ENCODE measurements at places on chromosomes 4 and X. TPM values are rescaled to one million over a fixed set of nuclear protein-coding genes. Genes with fewer than 3 reads are reported as not detected.

GRCh38 chr4:168860827-168861226 is 149.2 kb downstream of the CBR4 start:
- no peaks in the 10 kb centered on the region for H3K36me3 ChIP-seq
- H3K27me3 ChIP-seq = no peaks in the 10 kb centered on the region
- no peak overlapping the region for H3K4me3 ChIP-seq
- no peaks in the 10 kb centered on the region for H3K4me1 ChIP-seq

DNA sequence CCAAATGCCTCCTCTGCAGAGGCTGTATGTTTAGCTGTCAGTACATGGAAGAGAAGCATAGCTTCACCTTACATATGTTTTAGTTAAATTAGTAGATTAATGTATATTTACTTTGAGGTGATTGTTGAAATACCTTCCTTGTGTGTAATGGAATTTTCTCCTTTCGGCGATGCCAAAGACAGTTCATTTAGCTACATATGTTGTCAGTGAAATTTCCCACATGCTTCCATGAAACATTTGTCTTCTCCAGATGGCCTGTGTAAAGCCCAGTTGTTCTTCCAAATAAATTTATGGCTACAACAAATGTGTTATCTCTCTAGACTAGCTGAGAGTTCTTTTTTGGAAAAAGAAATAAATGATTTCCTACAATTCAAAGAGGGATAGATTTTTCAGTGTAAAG is 95.2 kb downstream of the GPAT3 start:
- no peaks in the 10 kb centered on the region for H3K36me3 ChIP-seq
- H3K27me3 ChIP-seq = no peaks in the 10 kb centered on the region
- no peak overlapping the region for H3K27ac ChIP-seq
- no peaks in the 10 kb centered on the region for H3K4me1 ChIP-seq
- no peak for DNase-seq

DNA sequence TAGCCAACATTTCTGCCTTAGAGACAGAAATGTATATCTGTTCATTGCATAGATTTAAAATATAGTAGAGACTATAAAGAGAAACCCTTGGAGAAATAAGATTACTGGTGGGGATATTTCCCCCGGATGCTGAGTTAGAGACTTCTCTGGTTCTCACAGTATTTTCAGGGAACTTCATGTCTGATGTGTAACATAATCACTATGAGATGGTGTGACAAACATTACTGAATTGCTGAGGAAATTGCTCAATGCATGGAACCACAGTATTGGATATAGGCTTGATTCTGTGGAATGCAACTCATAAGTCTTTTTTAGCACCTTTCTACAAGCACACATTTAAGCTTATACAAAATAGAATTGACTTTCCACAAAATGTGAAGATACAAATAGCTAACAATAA is 152.7 kb downstream of the SOWAHB start:
- H3K27me3 ChIP-seq = peaks cover 2% of the 10 kb centered on the region
- DNase-seq = no peak
- H3K27ac ChIP-seq = no peak overlapping the region
- no peak overlapping the region for H3K4me3 ChIP-seq
- no peaks in the 10 kb centered on the region for H3K4me1 ChIP-seq
- no peaks in the 10 kb centered on the region for H3K36me3 ChIP-seq

- no peak overlapping the region for H3K4me3 ChIP-seq
- DNase-seq = no peak
- no peaks in the 10 kb centered on the region for H3K36me3 ChIP-seq
- H3K27me3 ChIP-seq = no peaks in the 10 kb centered on the region
- H3K27ac ChIP-seq = no peak overlapping the region
- H3K4me1 ChIP-seq = no peaks in the 10 kb centered on the region
These were observed 918.7 kb upstream of the POU3F4 start for GRCh38 chrX:82589410-82589809.

The IL13RA2 gene
- total RNA-seq = not detected

DNA sequence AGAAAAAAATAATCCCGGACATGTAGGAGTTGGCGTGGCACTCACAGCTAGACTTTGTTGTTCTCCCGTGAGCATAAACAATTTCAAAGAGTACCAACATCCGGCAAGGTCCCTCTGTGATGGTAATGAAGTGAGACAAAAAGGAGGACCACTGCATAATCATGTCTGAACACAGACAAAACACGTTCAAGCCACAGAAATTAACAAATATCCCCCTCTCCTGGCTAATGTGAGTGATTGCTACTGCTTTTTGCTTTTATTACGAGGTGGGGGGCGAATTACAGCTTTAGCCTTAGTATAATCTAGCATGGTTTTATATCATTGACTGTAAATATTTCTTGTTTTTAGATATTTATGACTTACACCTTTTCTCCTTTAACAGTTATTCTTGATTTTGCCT is 118.5 kb downstream of the PLS3 start:
- DNase-seq = no peak
- H3K4me3 ChIP-seq = no peak overlapping the region
- H3K27me3 ChIP-seq = no peaks in the 10 kb centered on the region
- H3K36me3 ChIP-seq = no peaks in the 10 kb centered on the region

GRCh38 chr4:63919636-63920365 is 489.4 kb downstream of the TECRL start:
- H3K27me3 ChIP-seq = no peaks in the 10 kb centered on the region
- H3K27ac ChIP-seq = no peak overlapping the region
- H3K4me1 ChIP-seq = no peaks in the 10 kb centered on the region
- no peaks in the 10 kb centered on the region for H3K36me3 ChIP-seq

- H3K27ac ChIP-seq = no peak overlapping the region
- H3K27me3 ChIP-seq = no peaks in the 10 kb centered on the region
- no peaks in the 10 kb centered on the region for H3K36me3 ChIP-seq
- H3K4me3 ChIP-seq = no peak overlapping the region
- DNase-seq = no peak
- H3K4me1 ChIP-seq = peaks cover 3% of the 10 kb centered on the region
These were observed 34.4 kb downstream of the BBS12 start for GRCh38 chr4:122766950-122767349.

GRCh38 chr4:157838366-157838765 is 334.5 kb downstream of the GASK1B start:
- H3K27me3 ChIP-seq = no peaks in the 10 kb centered on the region
- no peak overlapping the region for H3K27ac ChIP-seq
- H3K36me3 ChIP-seq = no peaks in the 10 kb centered on the region
- no peaks in the 10 kb centered on the region for H3K4me1 ChIP-seq
- DNase-seq = no peak

DNA sequence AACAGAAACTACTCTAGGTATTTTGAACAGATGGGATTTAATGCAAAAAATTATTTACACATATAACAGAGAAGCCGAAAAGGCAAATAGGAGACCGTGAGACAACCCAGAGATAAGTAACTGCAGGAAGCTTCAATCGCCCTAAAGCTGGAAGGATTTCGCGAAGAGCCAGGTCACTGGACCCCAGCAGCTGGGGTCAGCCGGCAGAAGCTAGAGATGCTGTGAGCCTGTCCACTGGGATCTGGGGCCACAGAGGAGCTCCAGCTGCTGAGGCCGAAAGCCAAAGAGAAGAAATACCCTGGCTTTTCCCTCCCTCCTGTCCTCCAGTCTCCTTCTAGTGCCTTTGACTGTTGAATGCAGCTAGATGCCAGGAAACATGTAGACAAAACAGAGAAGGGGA is 192.8 kb upstream of the BCOR start:
- H3K36me3 ChIP-seq = no peaks in the 10 kb centered on the region
- H3K27me3 ChIP-seq = no peaks in the 10 kb centered on the region
- H3K4me1 ChIP-seq = no peaks in the 10 kb centered on the region

The GDI1 gene
- 208 TPM for total RNA-seq

DNA sequence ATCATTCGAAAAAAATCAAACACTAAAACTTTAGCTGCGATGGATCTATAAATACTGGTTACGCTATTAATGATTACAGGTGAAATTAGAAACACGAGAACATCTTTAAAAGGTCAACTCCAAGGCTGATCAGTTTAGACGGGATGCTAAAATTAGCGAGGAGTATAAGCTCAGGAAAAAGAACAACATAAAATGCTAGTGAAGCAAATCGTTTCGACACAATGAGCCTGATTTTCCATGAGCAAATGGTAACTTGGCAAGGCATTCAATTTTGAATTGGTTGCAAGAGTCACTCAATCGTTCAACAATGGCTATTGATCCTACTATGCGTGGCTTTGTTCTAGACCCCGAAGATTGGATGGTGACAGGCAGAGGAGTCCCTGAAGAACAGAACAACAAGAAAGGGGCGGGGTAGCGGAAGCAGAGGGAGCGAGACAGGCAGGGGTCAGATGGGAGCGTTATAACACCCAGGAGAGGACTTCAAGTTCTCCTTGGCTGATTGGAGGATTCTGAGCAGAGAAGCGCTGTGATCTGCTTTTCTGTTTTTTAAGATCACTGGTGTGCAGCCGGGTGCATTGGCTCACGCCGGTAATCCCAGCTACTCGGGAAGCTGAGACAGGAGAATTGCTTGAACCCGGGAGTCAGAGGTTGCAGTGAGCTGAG is 146.5 kb downstream of the RBM47 start:
- H3K27me3 ChIP-seq = peaks cover 7% of the 10 kb centered on the region
- no peak overlapping the region for H3K27ac ChIP-seq
- DNase-seq = no peak
- no peaks in the 10 kb centered on the region for H3K4me1 ChIP-seq
- no peaks in the 10 kb centered on the region for H3K36me3 ChIP-seq
- no peak overlapping the region for H3K4me3 ChIP-seq

The SPP1 gene
- total RNA-seq = not detected

DNA sequence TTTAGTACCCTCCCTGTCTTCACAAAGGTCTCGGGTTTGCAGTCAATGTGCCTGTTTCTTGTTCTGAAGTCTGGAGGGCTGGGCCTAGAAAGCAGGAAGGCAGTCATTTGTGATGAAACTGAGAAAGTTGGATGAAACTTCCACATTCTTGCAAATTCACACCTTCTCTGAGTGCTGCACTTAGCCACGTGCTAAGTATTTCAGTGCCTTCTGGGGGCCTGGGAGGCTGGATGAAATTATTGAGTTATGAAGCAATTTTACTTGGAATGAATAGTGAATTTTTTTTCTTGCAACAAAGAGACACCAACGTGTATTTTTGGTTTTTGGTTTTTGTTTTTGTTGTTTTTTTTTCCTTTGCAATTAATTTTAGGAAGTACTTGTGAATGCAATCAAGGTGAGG is 71.2 kb downstream of the MSX1 start:
- no peak overlapping the region for H3K4me3 ChIP-seq
- H3K4me1 ChIP-seq = no peaks in the 10 kb centered on the region
- no peaks in the 10 kb centered on the region for H3K27me3 ChIP-seq
- no peak overlapping the region for H3K27ac ChIP-seq

GRCh38 chrX:16199343-16199742 is 32.1 kb downstream of the MAGEB17 start:
- no peak overlapping the region for H3K27ac ChIP-seq
- H3K36me3 ChIP-seq = no peaks in the 10 kb centered on the region
- no peak overlapping the region for H3K4me3 ChIP-seq
- H3K4me1 ChIP-seq = no peaks in the 10 kb centered on the region
- no peaks in the 10 kb centered on the region for H3K27me3 ChIP-seq

DNA sequence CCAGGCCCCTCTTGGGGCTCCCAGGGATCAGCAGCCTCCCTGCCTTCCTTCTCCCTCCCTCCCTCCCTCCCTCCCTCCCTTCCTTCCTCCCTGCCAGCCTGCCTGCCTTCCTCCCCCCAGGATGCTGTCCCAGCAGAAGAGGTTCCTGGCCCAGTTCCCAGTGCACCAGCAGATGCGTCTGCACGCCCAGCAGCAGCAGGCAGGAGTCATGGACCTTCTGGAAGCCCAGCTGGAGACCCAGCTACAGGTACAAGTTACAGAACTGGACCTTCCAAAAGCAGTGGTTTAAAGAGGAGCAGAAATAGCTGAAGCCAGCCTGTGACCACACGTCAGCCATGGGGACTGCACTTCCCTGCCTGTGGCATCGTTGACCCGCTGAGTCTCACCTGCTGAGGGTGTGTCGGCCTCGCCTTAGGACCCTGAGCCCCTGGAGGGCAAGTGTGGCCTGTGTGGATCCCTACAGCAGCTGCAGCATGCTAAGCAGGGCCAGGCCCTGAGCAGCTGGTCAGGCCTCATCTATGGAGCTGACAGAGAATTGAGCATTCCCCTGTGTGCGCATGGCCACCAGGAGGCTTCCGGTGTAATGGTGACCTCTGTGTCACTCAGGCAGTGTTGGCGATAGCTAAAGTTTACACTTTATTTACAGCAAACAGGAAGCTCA is 84.7 kb downstream of the CRMP1 start:
- H3K36me3 ChIP-seq = no peaks in the 10 kb centered on the region
- no peak overlapping the region for H3K27ac ChIP-seq
- H3K4me1 ChIP-seq = no peaks in the 10 kb centered on the region
- DNase-seq = no peak
- no peaks in the 10 kb centered on the region for H3K27me3 ChIP-seq
- no peak overlapping the region for H3K4me3 ChIP-seq

GRCh38 chr4:6727081-6727942 is 11.3 kb downstream of the BLOC1S4 start:
- no peak for DNase-seq
- H3K4me1 ChIP-seq = no peaks in the 10 kb centered on the region
- H3K27me3 ChIP-seq = peaks cover 7% of the 10 kb centered on the region
- no peak overlapping the region for H3K27ac ChIP-seq
- H3K4me3 ChIP-seq = no peak overlapping the region
- H3K36me3 ChIP-seq = no peaks in the 10 kb centered on the region

- H3K27me3 ChIP-seq = no peaks in the 10 kb centered on the region
- no peaks in the 10 kb centered on the region for H3K4me1 ChIP-seq
- H3K36me3 ChIP-seq = no peaks in the 10 kb centered on the region
- no peak for DNase-seq
- no peak overlapping the region for H3K27ac ChIP-seq
- H3K4me3 ChIP-seq = no peak overlapping the region
These were observed 100.5 kb downstream of the MFAP3L start for GRCh38 chr4:169925678-169926077.

The CCDC158 gene
- total RNA-seq = not detected

DNA sequence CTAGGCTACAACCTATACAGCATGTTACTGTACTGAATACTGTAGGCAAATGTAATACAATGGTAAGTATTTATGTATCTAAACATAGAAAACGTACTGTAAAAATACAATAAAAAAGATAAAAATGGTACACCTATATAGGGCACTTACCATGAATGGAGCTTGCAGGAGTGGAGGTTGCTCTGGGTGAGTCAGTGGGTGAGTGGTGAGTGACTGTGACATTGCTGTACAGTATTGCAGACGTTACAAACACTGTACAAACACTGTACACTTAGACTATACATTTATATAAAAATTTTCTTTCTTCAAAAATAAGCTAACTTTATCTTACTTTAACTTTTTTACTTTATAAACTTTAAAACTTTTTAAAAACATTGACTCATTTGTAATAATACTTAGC is 190.3 kb upstream of the NR3C2 start:
- H3K36me3 ChIP-seq = no peaks in the 10 kb centered on the region
- no peaks in the 10 kb centered on the region for H3K4me1 ChIP-seq
- DNase-seq = no peak
- no peaks in the 10 kb centered on the region for H3K27me3 ChIP-seq

GRCh38 chr4:168604496-168605373 is 107.9 kb downstream of the PALLD start:
- no peak overlapping the region for H3K27ac ChIP-seq
- no peak overlapping the region for H3K4me3 ChIP-seq
- H3K27me3 ChIP-seq = no peaks in the 10 kb centered on the region
- no peaks in the 10 kb centered on the region for H3K36me3 ChIP-seq

GRCh38 chr4:165360041-165360695 is 18.6 kb upstream of the CPE start:
- no peak overlapping the region for H3K4me3 ChIP-seq
- DNase-seq = no peak
- H3K27ac ChIP-seq = no peak overlapping the region
- no peaks in the 10 kb centered on the region for H3K36me3 ChIP-seq

The GAGE12J gene
- total RNA-seq = not detected

- peaks cover 15% of the 10 kb centered on the region for H3K27me3 ChIP-seq
- H3K4me3 ChIP-seq = no peak overlapping the region
- H3K27ac ChIP-seq = no peak overlapping the region
- H3K4me1 ChIP-seq = no peaks in the 10 kb centered on the region
- H3K36me3 ChIP-seq = no peaks in the 10 kb centered on the region
These were observed 3.8 kb downstream of the PHOX2B start for GRCh38 chr4:41744572-41745291.
